ENCODE measurements at places on chromosomes 1 and 21.

GRCh38 chr1:7105269-7105668 is 320.0 kb downstream of the CAMTA1 start:
- DNase-seq = no peak

DNA sequence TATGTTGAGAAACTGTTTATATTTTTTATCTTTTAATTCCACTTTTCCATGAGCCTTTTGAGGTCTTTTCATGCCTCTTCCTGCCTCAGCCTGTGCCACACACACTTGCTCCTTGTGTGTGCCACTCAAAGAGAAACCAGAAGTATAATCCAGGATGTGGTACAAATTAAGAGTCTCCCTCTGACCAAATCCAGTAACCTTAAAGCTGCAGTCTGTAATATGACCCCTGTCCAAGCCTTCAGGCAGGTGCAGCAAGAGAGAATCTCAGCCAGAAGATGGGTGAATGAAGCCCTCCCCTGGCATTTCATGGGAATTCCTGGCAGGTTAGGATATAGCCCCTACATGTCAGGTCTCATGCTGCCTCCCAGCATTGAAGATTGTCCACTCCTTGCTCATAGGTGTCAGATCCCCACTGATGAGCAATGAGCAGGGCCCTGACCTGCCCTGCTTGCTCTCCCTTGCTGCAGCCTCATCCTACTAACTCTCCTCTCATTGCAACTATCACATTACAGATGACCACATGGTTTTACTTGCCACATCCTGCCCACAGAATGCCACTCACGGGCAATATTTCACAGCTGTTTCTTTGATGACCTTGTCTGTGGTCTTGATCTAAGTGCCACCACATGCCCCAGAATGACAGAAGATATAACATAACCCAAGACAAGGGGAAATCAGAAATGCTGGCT is 169.3 kb downstream of the SEC16B start:
- DNase-seq = no peak

GRCh38 chr21:22062472-22063139 is 1064.4 kb downstream of the NCAM2 start:
- no peak for DNase-seq

GRCh38 chr1:234610061-234610665 is at the start of gene IRF2BP2:
Gene IRF2BP2, minus strand, starts transcription at chr1:234610178. Its CDS starts 684 bp downstream, at chr1:234609494.
- DNase-seq = peak; percentile 91

- DNase-seq = no peak
Observed at GRCh38 chr1:36516372-36517010, 33.8 kb upstream of the CSF3R start.

DNA sequence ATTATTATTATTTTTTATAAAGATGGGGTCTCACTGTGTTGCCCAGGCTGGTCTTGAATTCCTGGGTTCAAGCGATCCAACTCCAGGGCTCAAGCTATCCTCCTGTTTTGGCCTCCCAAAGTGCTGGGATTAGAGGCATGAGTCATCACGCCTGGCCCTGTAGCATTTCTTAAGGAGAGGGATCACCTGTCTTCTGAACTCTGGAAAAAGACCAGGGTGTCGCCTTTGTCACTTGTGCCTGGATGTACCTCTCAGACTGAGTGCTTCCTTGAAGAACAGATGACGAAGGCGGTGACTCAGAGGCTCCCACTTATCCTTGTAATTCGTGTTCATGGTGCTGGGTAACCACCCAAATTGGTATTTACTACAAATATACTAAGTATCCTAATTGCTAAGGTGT is 2.4 kb upstream of the CGN start:
- DNase-seq = no peak

DNA sequence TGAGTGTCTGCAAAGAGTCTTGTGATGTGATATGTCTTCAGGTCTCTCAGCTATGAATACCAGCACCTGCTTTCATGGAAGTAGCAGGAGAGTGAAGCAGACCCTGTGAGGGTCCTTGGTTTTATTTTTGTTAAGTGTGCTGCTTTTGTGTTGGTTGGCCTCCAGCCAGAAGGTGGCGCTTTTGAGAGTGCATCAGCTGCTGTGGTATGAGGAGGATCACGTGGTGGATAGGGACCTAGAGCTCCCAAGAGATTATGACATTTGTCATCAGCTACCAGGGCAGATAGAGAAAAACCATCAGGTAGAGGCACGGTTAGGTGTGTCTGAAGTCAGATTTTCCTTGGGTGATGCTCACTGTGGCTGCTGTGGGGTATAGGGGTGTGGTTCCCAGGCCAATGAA is 1232.1 kb downstream of the MRPL39 start:
- no peak for DNase-seq

GRCh38 chr21:17613242-17613676 is 558 bp upstream of the BTG3 start:
- peak; percentile 72 for DNase-seq

DNA sequence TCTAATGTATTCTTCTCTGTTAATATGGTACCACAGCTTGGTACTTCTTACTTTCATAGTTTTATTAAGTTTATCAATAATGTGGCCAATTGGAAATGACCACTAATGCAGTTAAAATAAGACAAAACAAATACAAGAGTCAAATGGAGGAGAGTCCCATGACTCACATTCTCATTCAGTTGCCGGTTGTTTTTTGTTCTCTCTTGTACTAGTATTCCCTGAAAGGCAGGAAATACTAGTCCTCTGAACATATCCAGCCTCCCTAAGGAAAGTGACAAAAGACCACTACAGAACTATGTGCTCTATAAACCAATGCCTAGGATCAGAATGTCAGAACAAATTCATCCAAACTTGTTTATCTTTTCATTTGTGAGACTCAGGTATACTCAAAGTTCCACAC is 165.2 kb upstream of the SAMSN1 start:
- DNase-seq = no peak

DNA sequence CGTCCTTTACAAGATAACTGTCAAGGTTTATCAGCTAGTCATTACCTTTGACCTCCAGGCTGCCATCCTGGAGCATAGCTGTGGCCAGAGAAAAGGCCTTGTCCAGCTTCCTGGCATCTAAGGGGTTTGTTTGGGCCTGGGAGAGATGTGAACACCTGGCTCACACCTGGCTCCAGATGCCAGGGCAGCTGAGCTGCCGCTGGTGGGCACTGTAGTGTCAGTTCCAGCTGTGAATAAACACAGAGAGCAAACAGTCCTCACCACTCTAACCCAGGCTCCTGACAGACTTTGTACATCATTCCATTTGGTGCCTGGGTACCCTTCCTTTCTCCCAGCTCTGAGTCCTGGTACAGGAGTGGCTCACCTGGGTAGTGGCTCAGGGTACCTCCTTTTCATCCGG is 14.3 kb upstream of the KCNA10 start:
- no peak for DNase-seq

- DNase-seq = no peak
Observed at GRCh38 chr1:198360208-198360729, 180.2 kb downstream of the ATP6V1G3 start.

DNA sequence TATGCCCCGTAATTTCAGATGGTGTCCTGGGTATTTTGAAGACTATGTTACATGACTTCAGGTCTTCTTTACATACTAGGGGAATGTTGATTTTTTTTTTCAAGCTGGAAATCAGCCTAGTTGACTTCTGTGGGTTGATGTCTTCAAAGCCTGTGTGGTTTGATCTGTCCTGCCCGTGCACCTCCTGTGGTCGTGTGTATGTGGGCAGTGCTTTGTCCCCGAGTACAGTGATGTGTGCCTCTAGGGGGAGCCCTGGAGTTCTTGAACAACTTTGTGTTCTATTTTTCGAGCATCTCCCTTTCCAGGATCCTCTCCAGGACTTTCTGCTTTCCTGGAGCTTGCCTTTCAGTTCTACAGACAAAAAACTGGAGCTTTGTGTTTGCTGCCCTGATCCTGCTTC is 28.9 kb downstream of the OBSCN start:
- no peak for DNase-seq

GRCh38 chr1:37691497-37692077 is 729 bp upstream of the CDCA8 start:
- DNase-seq = peak; percentile 53
